ENCODE measurements at places on chromosomes 2 and 18.

DNA sequence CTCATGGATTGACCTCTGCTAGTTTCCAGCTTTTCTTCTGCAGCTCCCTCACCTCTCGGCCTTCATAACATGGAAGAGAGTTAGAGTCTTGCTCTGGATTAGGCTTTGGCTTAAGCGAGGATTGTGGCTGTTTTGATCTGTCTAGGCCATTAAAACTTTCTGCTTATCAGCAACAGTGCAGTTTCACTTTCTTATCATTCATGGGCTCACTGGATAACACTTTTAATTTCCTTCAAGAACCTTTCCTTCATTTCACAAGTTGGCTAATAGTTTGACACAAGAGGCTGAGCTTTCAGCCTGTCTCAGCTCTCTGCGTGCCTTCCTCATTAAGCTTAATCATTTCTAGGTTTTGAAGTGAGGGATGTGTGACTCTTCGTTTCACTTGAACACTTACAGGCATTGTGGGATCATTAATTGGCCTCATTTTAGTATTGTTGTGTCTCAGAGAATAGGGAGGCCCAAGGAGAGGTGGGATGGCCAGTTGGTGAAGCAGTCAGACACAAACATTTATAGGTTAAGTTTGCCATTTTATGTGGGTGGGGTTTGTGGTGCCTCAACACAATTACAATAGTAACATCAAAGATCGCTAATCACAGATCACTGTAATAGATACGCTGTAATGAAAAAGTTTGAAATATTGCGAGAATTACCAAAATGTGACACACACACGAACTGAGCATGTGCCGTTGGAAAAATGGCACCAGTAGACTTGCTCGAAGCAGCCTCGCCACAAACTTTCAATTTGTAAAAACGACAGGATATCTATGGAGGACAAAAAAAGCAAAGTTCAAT, 129.3 kb downstream of the ZNF236 start:
- no peak for DNase-seq

GRCh38 chr2:156221703-156222102, 110.8 kb downstream of the NR4A2 start:
- DNase-seq = no peak

- no peak for DNase-seq
Measured at GRCh38 chr2:157856187-157856515, 20.0 kb downstream of the ACVR1 start.

DNA sequence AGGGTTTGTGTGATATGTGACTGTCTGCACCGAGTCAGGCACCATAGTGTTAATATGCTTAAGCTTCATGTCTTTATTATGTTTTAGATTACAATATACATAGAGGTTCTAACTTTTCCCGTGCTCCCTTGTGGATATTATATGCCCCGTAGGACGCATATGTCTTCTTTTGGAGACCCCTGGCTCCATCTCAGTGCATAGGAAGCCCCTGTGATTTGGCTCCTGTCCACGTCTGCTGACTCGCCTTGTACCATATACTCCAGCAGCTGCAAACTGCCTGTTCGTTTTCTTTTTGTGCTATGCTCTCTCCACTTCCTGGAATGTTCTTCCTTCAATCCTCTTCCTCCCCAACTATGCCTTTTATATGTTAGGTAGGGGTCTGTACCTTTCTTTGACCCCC, 110.9 kb downstream of the PTRHD1 start:
- no peak for DNase-seq

- DNase-seq = no peak
Measured at GRCh38 chr2:74739733-74740241, 85.7 kb downstream of the SEMA4F start.

Data from stimulated activated CD8-positive, alpha-beta memory T cell treated with anti-CD3 and anti-CD28 coated beads, Interleukin-4, amount 100 ng/mL, for 1 hour (primary cell).